ENCODE measurements at places on chromosomes 4 and X.

- peak; percentile 69 for DNase-seq
- H3K4me1 ChIP-seq = no peaks in the 10 kb centered on the region
- H3K36me3 ChIP-seq = no peaks in the 10 kb centered on the region
Observed at GRCh38 chrX:3252744-3253143, 93.7 kb downstream of the MXRA5 start.

DNA sequence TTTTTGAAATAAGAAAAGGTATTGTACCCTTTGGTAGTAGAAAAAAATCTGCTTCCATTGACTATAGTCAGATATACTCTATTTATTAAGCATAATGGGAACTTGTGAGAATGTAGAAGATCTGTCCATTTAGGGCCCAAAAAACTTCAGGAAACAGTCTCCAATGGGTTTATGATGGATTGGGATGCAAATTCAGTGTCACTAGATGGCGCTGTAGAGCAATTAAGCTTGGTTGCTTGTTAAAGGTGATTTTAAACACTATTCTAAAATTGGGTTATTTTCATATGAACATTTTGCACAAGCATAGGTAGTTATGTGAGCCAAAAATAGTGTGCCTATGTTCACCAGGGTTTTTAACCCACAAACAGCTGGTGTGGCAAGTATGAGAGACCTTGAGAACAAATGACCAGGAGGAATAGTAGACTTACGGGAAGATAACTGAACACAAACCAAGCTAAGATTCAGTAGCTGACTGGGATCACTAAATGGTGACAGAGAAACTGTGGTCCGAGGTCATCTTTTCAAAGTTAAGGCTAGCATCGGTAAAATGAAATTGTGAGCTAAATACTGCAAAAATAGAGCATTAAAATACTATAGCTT lies 80.3 kb upstream of the LSM6 start:
- peaks cover 2% of the 10 kb centered on the region for H3K4me1 ChIP-seq
- H3K4me3 ChIP-seq = no peak overlapping the region
- no peak overlapping the region for H3K27ac ChIP-seq
- H3K36me3 ChIP-seq = no peaks in the 10 kb centered on the region
- no peaks in the 10 kb centered on the region for H3K27me3 ChIP-seq

DNA sequence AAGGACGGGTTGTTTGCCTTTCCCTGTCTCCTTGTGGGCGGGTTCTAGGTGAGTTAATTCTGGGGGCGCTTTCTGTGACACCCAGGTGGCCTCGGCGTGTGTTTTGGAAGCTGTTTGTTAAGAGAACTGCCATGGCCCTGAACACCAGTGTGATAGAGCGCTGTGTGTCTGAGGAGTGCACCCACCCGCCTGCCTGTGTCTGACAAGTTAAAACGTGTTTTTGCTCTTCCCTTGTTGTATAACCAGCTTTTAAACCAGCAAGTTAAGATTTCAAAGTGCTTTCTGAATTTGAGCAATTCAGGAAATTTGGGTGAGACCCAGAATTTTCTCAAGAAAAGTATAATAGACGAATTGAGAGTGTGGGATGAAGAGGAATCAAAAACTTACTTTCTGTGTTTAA lies 55.2 kb upstream of the HGFAC start:
- H3K27me3 ChIP-seq = no peaks in the 10 kb centered on the region
- H3K36me3 ChIP-seq = no peaks in the 10 kb centered on the region
- H3K4me1 ChIP-seq = peaks cover 46% of the 10 kb centered on the region
- H3K4me3 ChIP-seq = no peak overlapping the region
- no peak overlapping the region for H3K27ac ChIP-seq
- no peak for DNase-seq

- peak; percentile 61 for DNase-seq
- no peaks in the 10 kb centered on the region for H3K27me3 ChIP-seq
- H3K27ac ChIP-seq = no peak overlapping the region
- H3K36me3 ChIP-seq = no peaks in the 10 kb centered on the region
- H3K4me3 ChIP-seq = no peak overlapping the region
- H3K4me1 ChIP-seq = no peaks in the 10 kb centered on the region
Observed at GRCh38 chr4:127304356-127304755, 328.4 kb upstream of the INTU start.

DNA sequence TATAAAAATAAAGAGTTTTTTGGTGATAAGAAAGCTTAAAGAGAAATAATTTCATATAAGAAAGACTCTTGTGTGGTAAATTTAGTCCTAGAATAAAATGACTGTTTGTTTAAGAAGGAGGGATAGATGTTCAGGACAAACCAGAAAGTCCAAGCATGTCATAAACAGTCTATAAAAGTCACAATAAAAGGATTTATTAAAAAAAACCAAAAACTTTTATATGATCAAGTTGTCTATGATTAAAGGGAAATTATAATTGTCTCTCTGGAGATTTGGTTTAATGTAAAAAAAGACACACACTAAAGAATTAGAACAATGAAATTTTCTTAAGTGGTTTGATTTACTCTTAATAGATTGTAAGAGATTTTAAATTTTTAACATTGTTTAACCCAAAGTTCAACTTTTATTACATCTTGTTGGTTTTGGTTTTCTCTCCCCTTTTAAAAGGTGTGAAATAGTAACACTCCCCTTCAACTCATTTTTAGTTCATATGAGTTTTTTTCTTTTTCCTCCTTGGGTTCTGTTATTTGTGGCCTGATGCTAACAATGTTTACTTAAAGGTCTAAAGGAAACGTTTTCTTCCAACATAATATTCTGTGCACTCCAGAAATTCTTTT lies 89.7 kb downstream of the PDHA2 start:
- no peaks in the 10 kb centered on the region for H3K27me3 ChIP-seq
- H3K4me1 ChIP-seq = no peaks in the 10 kb centered on the region
- no peak overlapping the region for H3K4me3 ChIP-seq

- no peak overlapping the region for H3K27ac ChIP-seq
- DNase-seq = peak; percentile 21
- H3K4me1 ChIP-seq = no peaks in the 10 kb centered on the region
- no peak overlapping the region for H3K4me3 ChIP-seq
Observed at GRCh38 chrX:143664302-143664701, 28.4 kb upstream of the SLITRK4 start.

DNA sequence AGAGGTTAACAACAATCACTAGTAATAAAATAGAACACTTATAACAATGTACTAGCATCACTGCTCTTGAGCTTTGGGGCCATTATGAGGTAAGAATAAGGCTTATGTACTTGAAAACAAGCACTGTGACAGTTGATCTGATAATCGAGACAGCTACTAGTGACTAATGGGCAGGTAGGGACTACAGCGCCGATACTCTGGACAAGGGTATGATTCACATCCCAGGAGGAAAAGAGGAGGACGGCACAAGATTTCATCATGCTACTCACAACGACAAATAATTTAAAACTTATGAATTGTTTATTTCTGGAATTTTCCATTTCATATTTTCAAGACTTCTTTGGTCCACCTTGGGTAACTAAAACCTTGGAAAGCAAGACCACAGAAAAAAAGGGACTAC lies 62.3 kb downstream of the FAM184B start:
- peaks cover 3% of the 10 kb centered on the region for H3K4me1 ChIP-seq
- no peak overlapping the region for H3K4me3 ChIP-seq
- DNase-seq = no peak
- no peak overlapping the region for H3K27ac ChIP-seq
- H3K36me3 ChIP-seq = no peaks in the 10 kb centered on the region

- no peaks in the 10 kb centered on the region for H3K27me3 ChIP-seq
- H3K36me3 ChIP-seq = no peaks in the 10 kb centered on the region
- no peak overlapping the region for H3K27ac ChIP-seq
- no peaks in the 10 kb centered on the region for H3K4me1 ChIP-seq
- DNase-seq = no peak
Observed at GRCh38 chr4:149521611-149522425, 293.8 kb downstream of the IQCM start.

DNA sequence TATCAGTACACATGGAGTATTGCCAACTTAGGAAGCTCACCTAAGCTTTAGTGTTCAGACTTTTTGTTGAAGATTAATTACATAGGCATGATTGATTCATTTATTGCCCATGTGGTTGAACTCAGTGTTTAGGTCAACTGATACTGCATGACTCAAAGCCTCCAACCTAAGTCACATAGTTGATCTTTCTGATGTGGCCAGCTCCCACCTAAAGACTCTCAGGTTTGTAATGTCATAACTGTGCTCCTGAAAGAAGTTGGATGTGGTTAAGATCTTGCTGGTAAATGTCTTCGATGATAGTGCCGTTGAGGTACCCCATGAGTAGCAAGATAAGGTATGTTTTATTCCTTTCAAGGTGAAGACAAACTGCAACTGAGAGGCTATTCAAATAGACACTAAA lies 192.5 kb downstream of the EDA start:
- H3K4me1 ChIP-seq = no peaks in the 10 kb centered on the region
- no peak overlapping the region for H3K27ac ChIP-seq
- no peaks in the 10 kb centered on the region for H3K27me3 ChIP-seq
- DNase-seq = no peak
- no peaks in the 10 kb centered on the region for H3K36me3 ChIP-seq

- H3K27ac ChIP-seq = no peak overlapping the region
- H3K4me1 ChIP-seq = no peaks in the 10 kb centered on the region
- no peaks in the 10 kb centered on the region for H3K36me3 ChIP-seq
- DNase-seq = peak; percentile 26
- H3K4me3 ChIP-seq = peak overlapping the region; percentile 67
Observed at GRCh38 chrX:69538321-69538876, 34.3 kb downstream of the NALF2 start.

GRCh38 chr4:3705236-3705987 lies 60.8 kb upstream of the ADRA2C start:
- H3K4me1 ChIP-seq = peaks cover 13% of the 10 kb centered on the region
- no peak overlapping the region for H3K4me3 ChIP-seq
- peaks cover 32% of the 10 kb centered on the region for H3K27me3 ChIP-seq
- DNase-seq = no peak
- no peak overlapping the region for H3K27ac ChIP-seq

GRCh38 chr4:138223231-138223910 lies 18.8 kb downstream of the SLC7A11 start:
- no peak overlapping the region for H3K27ac ChIP-seq
- no peaks in the 10 kb centered on the region for H3K36me3 ChIP-seq
- no peaks in the 10 kb centered on the region for H3K27me3 ChIP-seq
- no peaks in the 10 kb centered on the region for H3K4me1 ChIP-seq
- H3K4me3 ChIP-seq = no peak overlapping the region

- H3K27me3 ChIP-seq = peaks cover 4% of the 10 kb centered on the region
- H3K4me1 ChIP-seq = peaks cover 2% of the 10 kb centered on the region
- peak overlapping the region; percentile 84 for H3K4me3 ChIP-seq
Observed at GRCh38 chrX:102712981-102713625, 855 bp downstream of the GPRASP2 start.

DNA sequence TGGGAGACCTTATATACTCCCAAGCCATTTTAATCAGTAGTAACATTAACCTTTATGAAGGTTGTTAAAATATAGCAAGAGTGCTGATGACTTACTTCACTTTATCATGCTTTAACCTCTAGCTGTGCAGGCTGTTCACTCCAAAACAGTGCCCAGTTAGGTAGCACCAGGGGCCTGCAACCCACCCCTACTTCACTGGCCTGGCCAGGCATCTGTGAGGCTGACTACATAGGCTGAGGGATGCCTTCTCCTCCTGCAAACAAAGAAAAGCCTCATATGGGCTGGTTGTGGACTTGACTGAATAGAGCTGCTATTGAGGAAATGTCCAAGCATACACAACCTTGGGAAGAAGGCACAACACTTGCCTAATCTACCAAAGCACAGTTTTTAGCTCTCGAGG lies 172.8 kb downstream of the SHROOM3 start:
- H3K27ac ChIP-seq = no peak overlapping the region
- peaks cover 2% of the 10 kb centered on the region for H3K4me1 ChIP-seq
- DNase-seq = no peak
- no peaks in the 10 kb centered on the region for H3K27me3 ChIP-seq

GRCh38 chrX:44667771-44668170 lies 125.1 kb upstream of the FUNDC1 start:
- peak; percentile 1 for DNase-seq
- no peaks in the 10 kb centered on the region for H3K4me1 ChIP-seq
- no peaks in the 10 kb centered on the region for H3K36me3 ChIP-seq
- no peak overlapping the region for H3K27ac ChIP-seq

DNA sequence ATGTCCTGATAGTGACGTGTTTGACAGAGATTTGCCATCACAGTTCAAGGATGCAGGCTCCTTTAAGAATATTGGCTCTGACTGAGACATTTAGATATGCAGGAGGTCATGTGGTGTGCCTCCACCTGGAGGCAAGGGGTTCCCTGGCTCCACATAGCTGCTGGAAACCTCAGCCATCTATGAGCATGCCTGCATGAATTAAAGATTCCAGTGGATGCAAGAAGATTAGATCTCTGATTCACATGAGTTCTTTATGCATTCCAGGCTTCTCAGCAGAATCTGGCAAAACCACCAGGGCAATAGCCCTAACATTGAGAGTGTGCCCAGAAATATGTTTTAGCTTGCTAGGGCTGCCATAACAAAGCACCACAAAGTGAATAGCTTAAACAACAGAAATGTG lies 298.5 kb upstream of the AADAT start:
- H3K4me1 ChIP-seq = no peaks in the 10 kb centered on the region
- DNase-seq = no peak
- H3K27ac ChIP-seq = no peak overlapping the region
- H3K27me3 ChIP-seq = no peaks in the 10 kb centered on the region

DNA sequence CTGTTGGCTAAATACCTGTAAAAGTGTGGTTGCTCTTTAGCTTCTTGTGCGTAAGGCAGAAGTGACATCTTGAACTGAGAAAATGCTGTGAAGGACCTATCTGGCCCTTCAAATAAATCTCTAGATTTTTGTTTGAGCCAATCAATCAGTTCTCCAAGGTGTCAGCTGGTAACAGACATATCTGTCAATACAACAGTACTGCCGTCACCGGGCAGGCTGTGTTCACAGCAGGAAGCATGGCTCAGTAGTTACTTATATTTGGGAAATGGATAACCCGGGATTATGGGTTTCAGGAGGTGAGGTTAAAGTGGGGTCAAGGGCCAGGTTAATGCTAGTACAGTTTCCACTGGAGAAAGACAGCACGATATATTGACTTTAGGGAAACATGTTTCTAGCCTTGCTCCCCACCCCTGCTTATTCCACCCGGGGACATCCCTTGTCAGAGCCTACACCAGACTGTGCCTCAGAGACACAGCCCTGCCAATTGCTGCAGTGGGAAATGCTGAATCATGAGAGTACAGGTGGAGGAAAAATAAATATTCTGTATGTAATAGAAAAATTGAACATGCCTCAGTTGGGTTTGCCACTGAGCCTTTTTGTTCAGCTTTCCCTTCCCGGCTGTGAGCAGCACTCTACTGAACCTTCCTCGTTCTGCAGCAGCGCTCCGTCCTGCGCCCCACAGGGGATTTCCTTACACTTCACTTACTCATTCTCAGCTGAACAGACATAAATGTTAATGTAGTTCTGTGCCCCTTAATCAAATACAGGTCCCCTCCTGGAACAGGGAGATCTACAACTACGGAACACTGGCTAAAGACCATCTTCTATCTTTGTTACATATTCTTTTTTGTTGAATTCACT lies 121.1 kb downstream of the MGST2 start:
- peak overlapping the region; percentile 39 for H3K27ac ChIP-seq
- no peak overlapping the region for H3K4me3 ChIP-seq
- no peak for DNase-seq

Measured in mesenchymal stem cell (in vitro differentiated cells and primary cell).